ENCODE measurements at places on chromosomes 13 and 19.

DNA sequence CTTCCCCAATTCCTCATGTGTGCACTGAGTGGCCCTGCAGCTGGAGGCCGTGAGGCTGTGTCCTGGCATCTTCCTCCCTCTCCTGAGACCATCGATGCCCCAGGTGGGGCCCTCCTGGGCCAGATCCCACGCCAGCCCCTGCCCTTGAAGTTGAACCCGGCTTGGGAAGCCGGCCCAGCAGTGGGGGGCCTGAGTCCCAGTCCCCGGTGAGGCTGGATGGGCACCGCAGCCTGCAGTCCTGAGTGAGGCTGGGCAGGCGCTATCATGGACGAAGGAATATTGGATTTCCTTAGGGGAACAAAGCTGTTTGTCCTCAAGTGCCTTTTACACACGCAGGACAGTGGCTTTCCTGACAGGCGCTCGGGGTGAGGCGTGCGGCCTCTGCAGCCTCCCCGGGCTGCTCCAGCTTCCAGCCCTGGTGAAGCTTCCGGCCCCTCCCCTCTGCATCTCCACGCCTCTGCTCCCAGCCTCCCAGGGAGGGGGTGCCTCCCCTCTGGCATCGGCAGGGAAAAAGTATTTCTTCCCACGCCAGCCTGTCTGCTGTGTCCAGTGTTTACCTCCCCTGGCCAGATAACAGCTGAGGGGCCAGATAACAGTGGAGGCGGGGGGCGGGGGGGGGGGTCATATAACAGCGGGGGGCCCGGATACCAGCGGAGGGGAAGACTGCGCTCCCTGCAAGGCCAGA, 159.5 kb downstream of the KDM4B start:
- no peak for DNase-seq

DNA sequence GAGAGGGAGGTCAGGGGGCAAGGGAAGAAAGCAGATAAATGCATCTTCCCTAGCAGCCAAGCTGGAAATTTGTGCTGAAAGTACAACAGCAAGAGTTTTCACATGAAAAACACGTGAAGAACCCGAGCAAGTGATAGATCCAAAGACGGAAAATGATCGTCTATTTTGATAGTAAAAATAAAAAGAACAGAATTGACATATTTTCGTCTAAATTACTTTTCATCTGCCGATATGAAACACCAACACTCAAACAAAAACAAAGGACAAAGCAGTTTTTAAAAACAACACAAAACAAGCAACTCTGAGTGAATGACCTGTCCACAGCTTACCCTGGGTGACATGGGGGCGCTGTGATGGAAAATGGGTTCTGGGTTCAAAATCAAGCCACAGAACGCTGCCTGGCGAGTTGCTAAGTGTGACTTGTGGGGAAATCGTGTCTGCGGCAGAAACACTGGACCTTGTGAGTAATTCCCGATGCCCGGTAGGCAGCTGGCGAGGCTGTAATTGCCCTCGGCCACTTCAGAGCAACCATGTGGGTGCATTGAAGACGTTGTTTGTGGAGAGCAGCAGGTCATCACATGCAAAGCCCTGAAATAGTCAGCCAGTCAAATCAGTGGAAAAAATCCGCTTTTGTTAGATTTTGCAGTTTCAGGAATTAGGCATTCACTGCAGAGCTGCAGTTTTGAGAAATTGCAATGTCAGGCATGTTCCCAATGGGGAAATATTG, 7.4 kb downstream of the SOX1 start:
- no peak for DNase-seq

GRCh38 chr13:74134777-74135325, 647 bp upstream of the KLF12 start:
- DNase-seq = peak; percentile 55

DNA sequence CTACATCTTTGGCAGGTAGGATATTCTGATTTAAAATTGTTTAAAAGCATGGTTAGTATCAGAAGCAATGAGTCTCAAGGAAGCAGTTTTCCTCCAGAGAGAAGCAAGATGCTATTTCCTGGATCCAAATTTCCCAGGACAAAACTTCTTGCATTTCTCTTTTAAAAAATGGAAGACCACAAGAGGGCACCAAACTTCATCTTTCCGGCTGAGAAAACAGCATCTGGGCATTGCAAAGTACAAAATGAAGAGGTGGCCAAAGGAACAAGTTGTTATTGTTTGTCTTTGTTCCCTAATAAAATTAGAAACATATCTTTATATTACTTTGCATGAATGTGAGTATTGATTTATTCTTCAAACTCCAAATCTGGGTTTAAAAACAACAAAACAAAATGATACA, 60.0 kb upstream of the LRCH1 start:
- no peak for DNase-seq

- DNase-seq = no peak
Observed at GRCh38 chr19:28103921-28104320, 1109.0 kb downstream of the UQCRFS1 start.
